ENCODE measurements at places on chromosomes 12 and 14. TPM values are rescaled to one million over a fixed set of nuclear protein-coding genes. Genes with fewer than 3 reads are reported as not detected.

Gene RIPK3
- under 0.01 TPM for total RNA-seq

- DNase-seq = no peak
These were observed 103.8 kb upstream of the FKBP4 start for GRCh38 chr12:2691006-2691344.

- no peak for DNase-seq
These were observed 233.5 kb downstream of the EFCAB11 start for GRCh38 chr14:89720741-89721729.

DNA sequence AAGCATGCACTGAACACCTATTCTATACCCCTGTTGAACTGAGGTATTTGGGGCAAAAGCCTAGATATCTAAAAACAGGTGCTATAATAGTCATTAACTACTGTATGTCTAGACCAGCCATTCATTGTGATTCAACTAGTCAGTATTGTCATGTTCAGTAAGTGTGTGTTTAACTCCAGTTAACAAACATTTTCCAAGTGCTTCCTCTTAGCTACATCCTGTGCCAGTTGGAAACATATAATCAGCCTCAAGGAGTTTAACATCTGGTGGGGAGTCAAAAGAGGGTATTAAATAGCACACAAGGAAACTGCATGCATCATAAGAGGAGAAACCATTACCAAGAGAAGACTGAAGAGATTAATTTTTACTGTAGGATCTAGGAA, 20.4 kb downstream of the TMTC1 start:
- no peak for DNase-seq

DNA sequence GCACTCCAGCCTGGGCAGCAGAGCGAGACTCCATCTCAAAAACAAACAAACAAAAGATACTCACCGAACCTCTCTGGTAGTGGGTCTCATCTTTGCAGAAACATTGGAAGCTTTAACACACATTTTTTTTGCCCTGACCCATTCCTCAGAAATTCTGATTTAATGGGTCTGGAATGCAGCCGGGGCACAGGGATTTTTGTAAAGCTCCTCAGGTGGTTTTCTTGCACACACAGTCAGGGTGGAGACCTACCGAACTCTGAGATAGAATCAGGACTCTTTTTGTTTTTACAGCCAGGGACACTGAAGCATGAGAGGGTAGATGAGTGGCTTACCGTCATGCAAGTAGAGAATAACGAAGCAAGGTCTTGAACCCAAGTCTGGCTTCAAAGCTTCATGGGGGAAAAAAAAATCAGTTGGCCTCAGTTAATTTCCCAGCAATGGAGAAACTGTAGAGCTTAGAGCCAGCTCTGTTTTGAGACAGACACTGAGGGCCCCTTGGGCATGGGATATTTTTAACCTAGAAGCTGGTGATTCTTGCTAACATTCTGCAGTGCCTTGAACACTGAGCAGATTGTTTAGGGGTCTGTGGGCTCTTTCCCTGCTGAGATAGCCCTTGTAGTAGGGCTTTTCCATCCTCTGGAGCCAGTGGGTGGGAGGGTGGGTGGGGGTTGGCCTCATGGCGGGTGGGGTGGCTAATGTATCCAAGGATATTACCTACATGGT, 4.8 kb downstream of the RNU4-2 start:
- no peak for DNase-seq

DNA sequence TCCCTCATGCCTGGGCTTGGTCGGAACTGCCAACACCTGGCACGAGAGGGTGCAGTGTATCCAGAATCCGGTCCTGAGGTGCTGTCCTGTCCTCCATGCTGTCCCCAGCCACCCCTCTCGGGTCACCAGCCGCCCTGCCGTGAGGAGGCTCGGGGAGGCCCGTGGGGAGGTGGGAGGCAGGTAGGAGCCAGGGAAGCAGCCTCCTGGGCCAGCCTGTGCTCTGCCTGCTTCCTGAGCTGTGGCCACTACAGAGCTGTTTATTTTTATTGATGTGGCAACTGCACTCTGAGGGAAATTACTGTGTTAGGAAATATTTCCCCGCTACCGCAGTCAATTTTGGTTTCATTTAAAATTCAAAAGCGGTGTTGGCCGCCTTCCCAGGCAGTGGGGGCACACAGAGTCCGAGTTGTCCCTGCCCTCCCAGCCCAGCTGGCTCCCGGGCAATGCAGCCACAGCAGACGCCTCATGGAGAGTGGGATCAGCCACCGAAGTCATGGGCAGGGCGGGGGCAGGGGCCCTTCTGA, 18.3 kb downstream of the NOC4L start:
- DNase-seq = no peak
